Activated T-cell treated with anti-CD3 and anti-CD28 coated beads for 4 hours (primary cell): ENCODE measurements at places on chromosomes 11 and 22.

DNA sequence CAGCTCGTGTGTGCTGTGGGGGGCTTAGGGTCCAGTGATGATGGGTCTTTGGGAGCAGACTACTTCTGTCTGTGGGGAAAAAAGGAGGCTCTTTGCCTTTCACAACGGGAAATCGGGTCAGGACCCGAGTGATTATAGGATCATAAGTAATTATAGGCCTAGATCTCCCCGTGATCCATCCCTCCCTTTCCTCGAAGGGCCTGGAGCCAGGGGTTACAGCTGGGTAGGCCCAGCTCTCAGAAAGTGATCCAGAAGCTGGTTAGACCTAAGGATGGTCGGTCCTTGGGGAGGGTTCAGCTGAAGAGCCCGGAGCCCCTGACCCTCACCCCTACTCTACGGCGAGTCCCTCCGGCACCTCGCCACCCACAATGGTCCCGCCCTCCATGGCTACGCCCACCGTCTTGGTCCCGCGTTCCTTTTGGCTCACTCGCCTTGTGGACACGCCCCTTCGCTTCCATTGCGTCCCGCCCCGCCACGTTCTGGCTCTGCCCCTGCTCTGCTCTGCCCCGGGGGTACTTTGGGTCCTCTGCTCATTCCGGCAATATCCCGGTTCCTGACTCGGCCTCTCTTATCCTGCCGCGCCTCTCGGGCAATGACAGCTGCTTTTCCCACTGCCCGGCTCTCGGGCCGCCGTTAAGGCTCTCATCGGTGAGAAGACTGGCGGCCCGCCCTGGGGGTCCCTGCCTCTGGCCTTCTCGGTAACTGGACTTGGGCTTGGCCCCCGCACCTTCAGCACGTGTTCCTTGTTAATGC lies 5.0 kb downstream of the IGSF22 start:
- peak; percentile 79 for DNase-seq

DNA sequence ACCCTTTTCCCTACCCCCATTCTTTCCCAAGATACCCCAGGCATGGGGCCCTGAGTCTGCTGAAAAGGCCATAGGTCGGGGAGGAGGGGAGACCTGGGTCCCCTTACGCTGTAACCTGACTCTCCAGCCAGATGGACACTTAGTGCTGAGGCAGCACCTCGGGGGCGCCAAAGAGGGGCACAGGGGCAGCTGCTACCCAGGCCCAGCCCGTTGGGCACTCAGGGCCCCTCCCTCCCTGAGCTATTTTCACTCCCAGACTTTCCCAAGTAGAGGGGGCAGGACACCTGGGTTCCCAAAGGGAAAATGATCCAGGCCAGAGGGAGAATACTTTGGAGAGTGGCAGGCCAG lies 933 bp downstream of the ACTN3 start:
- DNase-seq, result no peak

DNA sequence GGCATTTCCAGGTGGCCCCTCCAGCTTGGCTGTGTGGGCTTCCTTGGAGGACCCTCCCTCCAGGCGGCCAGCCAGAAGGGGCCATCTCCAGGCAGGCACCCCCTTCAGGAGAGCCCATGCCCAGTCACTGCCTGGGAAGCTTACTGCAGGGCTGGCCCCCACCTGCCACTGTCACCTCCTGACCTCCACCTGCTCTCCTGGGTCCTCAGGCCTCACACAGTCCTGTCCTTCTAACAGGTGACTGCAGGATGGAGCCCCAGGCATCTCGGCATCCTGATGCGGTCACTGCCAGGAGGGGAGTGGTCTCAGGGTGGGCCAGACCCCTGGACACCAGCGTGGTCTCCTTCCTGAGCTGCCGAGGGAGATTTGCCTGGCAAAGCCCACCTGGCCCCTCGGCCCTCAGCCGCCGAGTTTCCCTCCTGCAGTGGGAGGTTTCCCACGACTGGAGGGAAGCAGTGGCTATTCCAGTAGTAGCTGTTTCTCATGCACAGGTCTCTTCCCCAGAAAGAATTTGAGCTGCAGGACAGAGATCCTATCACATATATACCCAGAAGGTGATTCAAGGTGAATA lies 13.0 kb downstream of the TBX1 start:
- DNase-seq, result no peak

- no peak for DNase-seq
Measured at GRCh38 chr11:46827995-46828394, 18.1 kb downstream of the CKAP5 start.

DNA sequence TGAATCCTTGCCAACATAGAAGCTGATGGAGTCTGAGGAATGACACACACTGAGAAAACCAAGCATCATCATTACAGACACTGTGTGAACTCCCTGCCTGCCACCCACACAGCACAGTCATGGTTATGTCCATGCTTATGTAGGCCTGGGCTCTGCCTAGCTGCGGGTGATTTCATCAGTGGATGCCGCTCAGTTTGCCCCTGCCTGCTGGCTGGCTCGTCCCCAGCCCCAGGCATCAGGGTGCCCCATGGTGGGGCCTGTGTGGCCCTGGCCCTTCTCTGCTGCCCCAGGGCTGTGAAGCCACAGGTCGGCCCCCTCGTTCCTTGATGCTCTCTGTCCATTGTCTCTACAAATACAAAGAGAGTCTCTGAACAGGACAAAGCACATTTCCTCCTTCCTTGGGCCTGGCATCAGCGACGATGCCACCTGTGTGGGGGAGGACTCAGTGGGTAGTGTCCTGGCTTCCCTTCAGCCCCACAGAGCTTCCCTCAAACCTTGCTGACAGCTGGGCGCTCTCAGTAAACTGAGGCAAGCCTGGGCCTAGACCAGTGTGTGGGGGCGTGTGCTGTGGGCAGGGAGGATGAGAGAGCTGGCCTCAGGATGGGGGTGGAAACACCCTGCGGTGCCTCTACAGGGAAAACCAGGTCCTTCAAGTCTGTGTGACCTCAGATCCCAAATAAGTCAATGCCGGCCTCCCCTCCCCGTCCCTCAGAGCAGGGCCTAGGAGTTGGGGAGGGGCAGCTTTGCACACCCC lies 20.0 kb upstream of the TUB start:
- DNase-seq, result no peak

DNA sequence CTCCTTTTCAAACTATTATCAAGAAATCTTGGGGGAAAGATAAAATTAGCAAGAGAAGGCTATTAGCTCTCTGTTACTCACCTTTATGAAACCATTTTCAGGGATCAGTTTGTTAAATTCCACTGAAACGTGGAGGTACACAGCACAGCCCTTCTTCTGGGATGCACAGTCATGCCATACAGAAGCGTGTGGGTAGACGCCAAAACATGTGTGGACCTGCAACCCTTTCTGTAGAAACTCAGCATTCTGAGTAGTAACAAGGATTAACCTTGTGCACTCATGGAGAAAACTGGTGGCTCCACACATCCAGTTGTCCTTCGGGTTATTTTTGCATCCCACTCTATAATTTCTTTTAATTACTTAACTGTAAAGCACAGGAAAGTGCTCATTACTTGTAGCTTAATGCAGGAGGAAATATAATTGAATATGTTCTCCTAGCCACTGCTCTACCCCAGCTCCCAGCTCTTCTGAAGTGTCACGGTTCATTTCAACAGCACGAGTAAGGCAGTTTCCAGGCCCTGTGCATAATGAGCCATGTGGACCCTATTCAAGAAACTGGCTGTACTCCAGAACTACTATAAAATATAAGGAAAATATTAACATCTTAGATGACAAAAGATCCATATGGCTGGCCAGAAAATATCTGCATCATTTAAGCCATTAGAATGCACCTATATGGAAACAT lies 26.1 kb downstream of the BDNF start:
- DNase-seq, result no peak
